Left lung (tissue), 14 donors: ENCODE measurements at places on chromosomes 12 and 14. TPM values are rescaled to one million over a fixed set of nuclear protein-coding genes. Genes with fewer than 3 reads are reported as not detected.

Gene FGF6
- polyA plus RNA-seq: not detected

GRCh38 chr12:108475396-108475795, 39.7 kb upstream of the FICD start:
- H3K36me3 ChIP-seq: no peaks in the 10 kb centered on the region
- H3K27me3 ChIP-seq: no peaks in the 10 kb centered on the region
- no peak for DNase-seq

DNA sequence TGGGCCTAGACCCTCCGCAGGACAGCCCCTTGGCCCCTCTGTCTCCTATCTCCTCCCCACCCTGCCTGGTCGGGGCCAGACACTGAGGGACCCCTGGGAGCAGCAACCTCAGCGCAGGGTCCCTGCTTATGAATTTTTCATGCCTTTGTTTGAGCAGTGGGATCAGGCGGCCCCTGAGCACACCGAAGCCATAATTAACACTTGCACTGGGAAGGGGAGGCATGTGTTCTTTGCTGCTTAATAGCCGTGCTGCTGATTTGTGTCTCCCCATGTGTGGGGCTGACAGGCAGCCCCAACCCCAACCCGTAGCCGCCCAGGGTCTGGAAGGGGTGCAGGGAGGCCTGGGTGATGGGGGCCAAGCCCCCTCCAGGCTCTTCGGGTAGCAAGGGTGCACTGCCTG, 52.7 kb downstream of the FBRSL1 start:
- no peak overlapping the region for H3K27ac ChIP-seq

DNA sequence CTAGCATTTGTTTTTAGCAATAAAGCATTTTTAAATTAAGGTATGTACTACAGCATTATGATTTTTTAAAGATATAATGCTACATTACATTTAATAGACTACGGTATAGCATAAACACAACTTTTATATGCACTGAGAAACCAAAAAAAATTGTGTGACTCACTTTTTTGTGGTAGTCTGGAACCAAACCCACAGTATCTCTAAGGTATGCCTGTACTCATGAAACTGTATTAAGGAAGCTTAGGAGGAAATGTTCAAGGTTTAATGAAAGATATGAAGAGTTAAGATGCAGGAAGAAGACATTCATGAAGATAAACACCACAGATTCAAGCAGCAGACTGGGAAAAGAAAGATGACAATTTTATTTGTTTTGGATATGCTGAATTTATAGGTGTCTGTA, 51.7 kb downstream of the PPP1R12A start:
- H3K36me3 ChIP-seq: no peaks in the 10 kb centered on the region
- H3K27me3 ChIP-seq: no peaks in the 10 kb centered on the region
- peaks cover 82% of the 10 kb centered on the region for H3K4me1 ChIP-seq
- H3K4me3 ChIP-seq: no peak overlapping the region

GRCh38 chr12:94702696-94703095, 52.3 kb upstream of the TMCC3 start:
- no peak for DNase-seq
- no peak overlapping the region for H3K27ac ChIP-seq
- H3K36me3 ChIP-seq: no peaks in the 10 kb centered on the region
- peaks cover 11% of the 10 kb centered on the region for H3K4me1 ChIP-seq
- H3K27me3 ChIP-seq: no peaks in the 10 kb centered on the region

- no peak overlapping the region for H3K27ac ChIP-seq
- H3K36me3 ChIP-seq: no peaks in the 10 kb centered on the region
- H3K27me3 ChIP-seq: no peaks in the 10 kb centered on the region
- DNase-seq: no peak
- H3K4me1 ChIP-seq: no peaks in the 10 kb centered on the region
These were observed 122.3 kb downstream of the MON2 start for GRCh38 chr12:62588916-62589315.

DNA sequence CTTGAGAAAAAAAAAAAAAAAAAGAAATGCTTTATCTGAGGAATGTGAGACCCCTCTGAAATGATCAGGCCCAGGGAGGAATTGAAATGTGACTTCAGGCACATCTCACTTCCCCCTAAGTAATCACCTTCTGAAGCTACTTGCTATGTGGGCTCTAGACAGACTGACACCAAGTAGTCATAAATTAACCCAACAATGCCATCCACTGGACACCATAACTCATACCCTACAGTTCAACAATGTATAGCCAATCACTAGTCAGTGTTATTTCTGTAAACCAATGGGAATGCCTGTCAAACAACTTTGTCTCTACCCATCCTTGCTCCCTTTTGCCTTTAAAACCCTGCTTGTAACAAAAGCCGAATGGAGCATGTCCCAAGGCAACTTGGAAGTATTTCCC, 182.7 kb upstream of the TMPO start:
- H3K36me3 ChIP-seq: no peaks in the 10 kb centered on the region
- no peaks in the 10 kb centered on the region for H3K27me3 ChIP-seq
- H3K4me1 ChIP-seq: no peaks in the 10 kb centered on the region
- DNase-seq: no peak
